ENCODE measurements at places on chromosomes 1 and 21. TPM values are rescaled to one million over a fixed set of nuclear protein-coding genes. Genes with fewer than 3 reads are reported as not detected.

Gene C2CD2
- 8.9 TPM for polyA plus RNA-seq

Gene INAVA
- 4.6 TPM for polyA plus RNA-seq

Gene ST6GALNAC5
- 1.9 TPM for polyA plus RNA-seq

Gene C1orf146
- not detected for polyA plus RNA-seq

Gene COL24A1
- polyA plus RNA-seq = 3.8 TPM

Gene OPTC
- polyA plus RNA-seq = not detected

Gene SLC30A2
- polyA plus RNA-seq = 0.97 TPM

Gene GPR25
- polyA plus RNA-seq = not detected

Gene SH2D1B
- polyA plus RNA-seq = 0.18 TPM

Gene CFAP74
- polyA plus RNA-seq = 0.19 TPM

Gene C1orf53
- polyA plus RNA-seq = 1.0 TPM

Gene NUDT4B
- not detected for polyA plus RNA-seq

Gene PSMB4
- polyA plus RNA-seq = 142 TPM

Gene AMY1C
- polyA plus RNA-seq = not detected

Gene MUTYH
- 16.0 TPM for polyA plus RNA-seq

Gene LCE4A
- polyA plus RNA-seq = not detected

Gene PGBD5
- polyA plus RNA-seq = 33.4 TPM

Gene PERM1
- polyA plus RNA-seq = 2.1 TPM

Gene XCL1
- not detected for polyA plus RNA-seq

Gene PPP2R5A
- polyA plus RNA-seq = 26.6 TPM

Gene KCNE2
- 0.75 TPM for polyA plus RNA-seq

Gene CAPZB
- polyA plus RNA-seq = 285 TPM

All from hindlimb muscle (tissue), 1 donor.